Airway epithelial cell (primary cell): ENCODE measurements at places on chromosomes 3 and 15. TPM values are rescaled to one million over a fixed set of nuclear protein-coding genes. Genes with fewer than 3 reads are reported as not detected.

The IL17RE gene
- total RNA-seq = 16.6 and 19.3 TPM in 2 replicates

The RPP25 gene
- total RNA-seq = 4.7 and 5.7 TPM in 2 replicates

The ECE2 gene
- not detected in 2 replicates for total RNA-seq

The TAGLN3 gene
- total RNA-seq = 6.4 and 8.1 TPM in 2 replicates

The TNFSF10 gene
- 30.9 and 37.7 TPM in 2 replicates for total RNA-seq
